ENCODE measurements at places on chromosomes 7 and 10.

- no peak overlapping the region for H3K4me3 ChIP-seq
- H3K36me3 ChIP-seq, result no peaks in the 10 kb centered on the region
- peaks cover 9% of the 10 kb centered on the region for H3K4me1 ChIP-seq
- DNase-seq, result no peak
- no peak overlapping the region for H3K27ac ChIP-seq
Observed at GRCh38 chr10:58473976-58474375, 38.7 kb upstream of the BICC1 start.

DNA sequence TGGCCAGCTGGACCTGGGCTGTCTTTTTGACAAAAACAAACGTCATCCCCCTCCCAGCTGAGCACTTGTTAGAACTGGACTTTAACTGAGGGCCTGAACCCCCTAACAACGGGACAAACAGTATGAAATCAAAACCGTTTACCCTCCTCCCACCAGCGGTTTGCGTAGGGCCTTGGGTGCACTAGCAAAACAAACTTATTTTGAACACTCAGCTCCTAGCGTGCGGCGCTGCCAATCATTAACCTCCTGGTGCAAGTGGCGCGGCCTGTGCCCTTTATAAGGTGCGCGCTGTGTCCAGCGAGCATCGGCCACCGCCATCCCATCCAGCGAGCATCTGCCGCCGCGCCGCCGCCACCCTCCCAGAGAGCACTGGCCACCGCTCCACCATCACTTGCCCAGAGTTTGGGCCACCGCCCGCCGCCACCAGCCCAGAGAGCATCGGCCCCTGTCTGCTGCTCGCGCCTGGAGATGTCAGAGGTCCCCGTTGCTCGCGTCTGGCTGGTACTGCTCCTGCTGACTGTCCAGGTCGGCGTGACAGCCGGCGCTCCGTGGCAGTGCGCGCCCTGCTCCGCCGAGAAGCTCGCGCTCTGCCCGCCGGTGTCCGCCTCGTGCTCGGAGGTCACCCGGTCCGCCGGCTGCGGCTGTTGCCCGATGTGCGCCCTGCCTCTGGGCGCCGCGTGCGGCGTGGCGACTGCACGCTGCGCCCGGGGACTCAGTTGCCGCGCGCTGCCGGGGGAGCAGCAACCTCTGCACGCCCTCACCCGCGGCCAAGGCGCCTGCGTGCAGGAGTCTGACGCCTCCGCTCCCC lies at the start of gene IGFBP1:
TSS of gene IGFBP1 (plus strand) at position 304 of the 808 bp plus-strand sequence. CDS start at position 469, 165 bp downstream.
- no peaks in the 10 kb centered on the region for H3K36me3 ChIP-seq
- no peak within 1 kb of the TSS for H3K4me3 ChIP-seq
- no peak for DNase-seq

DNA sequence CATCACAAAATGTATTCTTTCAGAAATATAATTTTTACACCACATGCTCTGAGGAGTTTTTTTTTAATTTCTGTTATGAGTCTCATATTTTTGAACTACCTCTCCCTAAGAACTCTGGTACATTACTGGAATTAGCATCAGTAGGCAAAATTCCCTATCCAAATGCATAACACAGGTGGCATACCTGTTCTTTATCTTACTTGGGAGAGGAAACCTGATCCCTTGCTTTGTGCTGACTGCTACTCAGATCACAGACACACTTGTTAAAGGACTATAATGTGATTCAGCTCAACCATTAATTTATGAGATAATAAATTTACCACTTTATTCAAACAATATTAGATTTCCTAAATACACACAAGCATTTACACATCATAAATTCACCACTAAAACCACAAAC lies 617.2 kb downstream of the GRM8 start:
- no peak overlapping the region for H3K27ac ChIP-seq
- H3K4me1 ChIP-seq, result no peaks in the 10 kb centered on the region
- no peaks in the 10 kb centered on the region for H3K36me3 ChIP-seq
- DNase-seq, result no peak
- no peaks in the 10 kb centered on the region for H3K27me3 ChIP-seq

GRCh38 chr7:71591876-71592275 lies 459.9 kb downstream of the GALNT17 start:
- no peak for DNase-seq
- H3K27ac ChIP-seq, result no peak overlapping the region
- no peaks in the 10 kb centered on the region for H3K36me3 ChIP-seq
